ENCODE measurements at places on chromosomes 4 and X. TPM values are rescaled to one million over a fixed set of nuclear protein-coding genes. Genes with fewer than 3 reads are reported as not detected.
A peak's percentile ranks its signal among the peaks of the same experiment; 100 is the strongest.

GRCh38 chrX:73563738-73564068, 706 bp downstream of the CHIC1 start:
- peaks cover 11% of the 10 kb centered on the region for H3K4me1 ChIP-seq
- no peaks in the 10 kb centered on the region for H3K27me3 ChIP-seq
- H3K4me3 ChIP-seq: peak overlapping the region; percentile 96
- H3K36me3 ChIP-seq: no peaks in the 10 kb centered on the region
- peak overlapping the region; percentile 98 for H3K27ac ChIP-seq

DNA sequence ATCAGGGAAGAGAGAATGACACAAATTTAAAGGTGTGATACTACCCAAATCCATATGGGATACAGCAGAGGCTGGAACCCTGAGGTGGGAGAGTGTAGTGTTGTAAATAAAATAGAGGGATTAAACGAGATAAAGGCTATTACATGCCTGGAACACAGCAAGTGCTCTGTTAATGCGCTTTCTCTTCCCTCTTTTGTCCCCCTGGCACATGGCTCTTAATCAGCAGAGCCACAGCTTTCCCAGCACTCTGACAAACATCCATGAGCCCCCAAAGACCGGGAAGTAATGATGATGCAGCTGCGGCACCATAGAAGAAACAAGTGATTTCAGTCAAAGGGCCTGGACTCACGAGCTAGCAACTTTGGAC, 85.9 kb downstream of the RASL11B start:
- no peaks in the 10 kb centered on the region for H3K4me1 ChIP-seq
- no peaks in the 10 kb centered on the region for H3K36me3 ChIP-seq

- peaks cover 4% of the 10 kb centered on the region for H3K4me1 ChIP-seq
- H3K36me3 ChIP-seq: peaks cover 10% of the 10 kb centered on the region
- H3K4me3 ChIP-seq: no peak overlapping the region
- no peak overlapping the region for H3K27ac ChIP-seq
- no peaks in the 10 kb centered on the region for H3K27me3 ChIP-seq
- DNase-seq: no peak
Measured at GRCh38 chr4:10053635-10054453, 32.5 kb upstream of the SLC2A9 start.

The NLGN4X gene
- not detected for total RNA-seq

The MTTP gene
- not detected for total RNA-seq

The MID2 gene
- 11.7 TPM for total RNA-seq

The ASIC5 gene
- not detected for total RNA-seq

DNA sequence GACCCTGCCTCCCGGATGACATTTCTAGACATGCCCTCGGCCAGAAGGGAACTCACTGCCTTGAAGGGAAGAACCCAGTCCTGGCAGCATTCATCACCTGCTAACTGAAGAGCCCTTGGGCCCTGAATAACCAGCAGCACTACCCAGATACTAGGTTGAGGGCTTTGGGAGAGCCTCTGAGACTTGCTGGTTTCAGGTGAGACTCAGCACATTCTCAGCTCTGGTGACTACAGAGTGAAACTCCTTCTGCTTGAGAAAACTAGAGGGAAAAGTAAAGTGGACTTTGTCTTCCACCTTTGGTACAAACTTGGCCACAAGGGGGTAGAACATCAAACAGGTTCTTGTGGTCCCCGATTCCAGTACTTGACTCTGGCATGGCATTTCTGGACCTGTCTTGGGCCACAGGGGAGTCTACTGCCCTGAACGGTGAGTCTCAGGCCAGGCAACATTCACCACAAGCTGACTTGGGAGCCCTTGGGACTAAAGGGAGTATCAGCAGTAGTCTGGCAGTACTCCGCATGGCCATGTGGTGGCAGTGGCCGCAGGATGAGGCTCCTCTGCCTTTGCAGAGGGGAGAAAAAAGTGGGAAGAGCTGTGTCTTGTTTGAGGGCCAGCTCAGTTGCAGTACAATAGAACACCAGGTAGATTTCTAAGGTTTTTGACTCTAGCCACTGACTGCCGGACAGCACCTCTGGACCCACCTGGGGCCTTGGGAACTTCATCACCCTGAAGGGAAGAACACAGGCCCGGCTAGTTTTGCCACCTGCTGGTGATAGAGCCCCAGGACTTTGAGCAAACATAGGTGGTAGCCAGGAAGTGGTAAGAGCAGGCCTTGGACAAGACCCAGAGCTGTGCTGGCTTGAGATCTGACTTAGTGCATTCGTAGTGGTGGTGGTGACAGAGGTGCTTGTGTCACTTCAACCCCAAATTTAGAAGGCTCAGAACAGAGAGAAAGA, 414.8 kb downstream of the OPHN1 start:
- no peaks in the 10 kb centered on the region for H3K27me3 ChIP-seq
- H3K36me3 ChIP-seq: no peaks in the 10 kb centered on the region
- no peak for DNase-seq
- H3K4me1 ChIP-seq: no peaks in the 10 kb centered on the region
- no peak overlapping the region for H3K4me3 ChIP-seq
- H3K27ac ChIP-seq: no peak overlapping the region

The ZNF630 gene
- 2.1 TPM for total RNA-seq

GRCh38 chr4:69098470-69098869, 2.2 kb downstream of the UGT2B7 start:
- H3K36me3 ChIP-seq: no peaks in the 10 kb centered on the region
- no peaks in the 10 kb centered on the region for H3K4me1 ChIP-seq
- no peaks in the 10 kb centered on the region for H3K27me3 ChIP-seq
- H3K27ac ChIP-seq: no peak overlapping the region
- no peak for DNase-seq
- H3K4me3 ChIP-seq: no peak overlapping the region

DNA sequence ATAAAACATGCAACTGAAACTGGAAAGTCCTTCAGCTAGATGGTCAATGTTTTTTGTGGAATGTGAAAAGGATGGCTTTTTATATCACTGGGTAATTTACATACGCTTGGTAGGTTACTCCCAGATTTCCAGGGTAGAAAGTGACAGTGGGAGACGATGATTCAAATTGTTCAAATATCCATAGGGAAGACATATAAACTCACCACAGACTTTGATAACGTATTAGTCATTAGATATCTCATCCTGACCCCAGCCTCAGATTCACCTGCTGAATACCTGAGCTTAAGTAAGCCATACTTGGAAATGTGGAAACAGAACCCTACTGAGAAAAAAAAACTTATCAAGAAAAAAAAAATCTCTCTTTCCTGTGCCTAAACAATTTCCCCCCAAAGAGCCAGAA, 169.4 kb downstream of the ZNF674 start:
- H3K36me3 ChIP-seq: no peaks in the 10 kb centered on the region
- no peak overlapping the region for H3K4me3 ChIP-seq

DNA sequence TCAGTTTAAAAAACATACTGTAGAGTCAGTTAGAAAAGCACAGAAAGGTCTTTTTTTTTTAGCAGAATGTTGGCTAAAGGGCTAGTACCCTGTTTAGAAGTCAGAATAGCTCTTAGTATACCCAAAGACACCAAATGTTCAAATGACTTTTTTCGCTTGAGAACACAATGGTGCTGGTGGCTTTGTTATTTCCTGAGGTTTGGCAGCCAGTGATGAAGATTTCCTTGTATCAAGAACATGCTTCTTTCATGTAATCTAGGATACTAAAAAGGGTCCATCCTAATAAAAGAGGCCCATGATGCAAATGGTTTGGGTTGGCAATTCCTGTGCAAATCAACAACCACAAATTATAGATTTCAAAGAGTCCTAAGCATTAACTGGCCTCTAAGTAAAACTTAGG, 21.1 kb upstream of the CD40LG start:
- no peaks in the 10 kb centered on the region for H3K36me3 ChIP-seq
- peak overlapping the region; percentile 2 for H3K4me3 ChIP-seq
- DNase-seq: no peak
- H3K4me1 ChIP-seq: peaks cover 25% of the 10 kb centered on the region
- peak overlapping the region; percentile 57 for H3K27ac ChIP-seq
- no peaks in the 10 kb centered on the region for H3K27me3 ChIP-seq

- H3K36me3 ChIP-seq: no peaks in the 10 kb centered on the region
- H3K4me3 ChIP-seq: no peak overlapping the region
- no peaks in the 10 kb centered on the region for H3K27me3 ChIP-seq
- no peaks in the 10 kb centered on the region for H3K4me1 ChIP-seq
- H3K27ac ChIP-seq: no peak overlapping the region
- no peak for DNase-seq
Measured at GRCh38 chr4:58225460-58225859, 1115.3 kb upstream of the IGFBP7 start.

The PRICKLE3 gene
- total RNA-seq: 7.5 TPM

- no peak for DNase-seq
- no peaks in the 10 kb centered on the region for H3K36me3 ChIP-seq
- no peak overlapping the region for H3K4me3 ChIP-seq
- H3K27ac ChIP-seq: no peak overlapping the region
- H3K4me1 ChIP-seq: no peaks in the 10 kb centered on the region
- peaks cover 9% of the 10 kb centered on the region for H3K27me3 ChIP-seq
Measured at GRCh38 chr4:41050116-41050515, 164.2 kb downstream of the APBB2 start.

GRCh38 chrX:134734466-134734952, 76.2 kb upstream of the PLAC1 start:
- no peak overlapping the region for H3K27ac ChIP-seq
- no peaks in the 10 kb centered on the region for H3K36me3 ChIP-seq
- no peak for DNase-seq
- H3K27me3 ChIP-seq: no peaks in the 10 kb centered on the region
- H3K4me1 ChIP-seq: no peaks in the 10 kb centered on the region

DNA sequence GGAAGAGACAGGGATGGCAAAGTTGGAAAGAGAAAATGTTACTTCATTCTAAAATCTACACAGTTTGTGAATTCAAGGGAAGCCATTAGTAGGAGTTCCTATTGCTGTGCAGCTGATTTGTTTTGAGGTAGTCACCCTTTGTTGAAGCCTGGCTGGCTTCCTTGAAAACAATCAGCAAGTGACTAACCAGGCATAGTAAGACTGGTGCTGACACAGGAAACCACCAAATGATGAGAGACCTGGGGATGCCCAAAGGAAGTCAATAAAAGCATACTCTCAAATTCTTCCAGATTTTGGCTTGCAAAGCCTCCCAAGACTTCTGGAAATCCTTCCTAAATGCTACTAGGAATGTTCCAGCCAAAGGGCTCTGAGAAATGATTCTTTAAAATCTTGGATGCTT, 23.9 kb upstream of the PRDM8 start:
- peak overlapping the region; percentile 71 for H3K4me3 ChIP-seq
- H3K27ac ChIP-seq: peak overlapping the region; percentile 98
- peaks cover 41% of the 10 kb centered on the region for H3K4me1 ChIP-seq

GRCh38 chr4:89009115-89009514, 47.9 kb downstream of the FAM13A start:
- H3K36me3 ChIP-seq: no peaks in the 10 kb centered on the region
- no peak for DNase-seq
- H3K4me3 ChIP-seq: no peak overlapping the region
- H3K27me3 ChIP-seq: peaks cover 24% of the 10 kb centered on the region
- H3K4me1 ChIP-seq: no peaks in the 10 kb centered on the region

DNA sequence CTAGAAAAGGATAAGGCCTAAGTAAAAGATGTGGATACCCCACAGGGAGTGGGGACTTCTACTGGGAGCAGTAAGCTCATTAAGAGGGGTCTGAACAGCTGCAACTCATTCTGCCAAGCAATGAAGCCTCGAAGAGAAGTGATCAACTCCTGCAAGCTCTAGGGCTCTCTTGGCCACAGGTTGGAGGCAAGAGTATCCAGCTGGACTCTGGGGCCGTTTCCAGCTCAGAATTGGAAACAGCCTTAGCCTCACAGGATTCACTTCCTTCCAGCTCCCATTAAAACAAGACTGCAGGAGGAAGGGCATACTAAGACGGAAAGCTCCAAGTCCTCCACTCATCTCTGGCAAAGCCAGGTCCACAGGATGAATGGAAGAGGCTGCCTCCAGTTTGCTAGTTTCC, 126.3 kb downstream of the ATG4A start:
- no peaks in the 10 kb centered on the region for H3K27me3 ChIP-seq
- H3K4me1 ChIP-seq: no peaks in the 10 kb centered on the region
- H3K27ac ChIP-seq: no peak overlapping the region
- H3K36me3 ChIP-seq: no peaks in the 10 kb centered on the region
- no peak overlapping the region for H3K4me3 ChIP-seq
- DNase-seq: no peak

DNA sequence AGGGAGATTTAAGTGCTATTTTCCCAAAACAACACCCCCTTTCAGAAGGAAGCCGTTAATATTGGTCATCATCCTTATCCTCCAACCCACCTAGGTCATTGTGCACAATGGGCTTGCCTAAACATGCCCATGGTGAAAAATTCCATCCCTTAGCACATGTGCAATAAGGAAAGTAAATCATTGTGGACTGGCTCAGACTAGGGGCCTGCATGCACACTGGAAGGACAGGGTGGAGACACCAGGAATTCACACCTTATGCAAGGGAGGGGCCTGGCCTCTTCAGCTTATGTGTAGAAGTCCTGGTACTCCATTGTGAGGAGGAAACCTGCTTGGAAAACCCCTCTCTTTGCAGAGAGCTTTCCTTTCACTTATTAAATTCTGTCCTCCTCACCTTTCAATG, 311.4 kb upstream of the NDST4 start:
- no peak overlapping the region for H3K4me3 ChIP-seq
- H3K27me3 ChIP-seq: no peaks in the 10 kb centered on the region
- H3K27ac ChIP-seq: no peak overlapping the region
- DNase-seq: no peak
- H3K36me3 ChIP-seq: no peaks in the 10 kb centered on the region
- H3K4me1 ChIP-seq: no peaks in the 10 kb centered on the region

- no peaks in the 10 kb centered on the region for H3K4me1 ChIP-seq
- H3K27me3 ChIP-seq: no peaks in the 10 kb centered on the region
- no peaks in the 10 kb centered on the region for H3K36me3 ChIP-seq
- DNase-seq: no peak
- no peak overlapping the region for H3K27ac ChIP-seq
Measured at GRCh38 chr4:61442936-61443335, 242.8 kb downstream of the ADGRL3 start.

DNA sequence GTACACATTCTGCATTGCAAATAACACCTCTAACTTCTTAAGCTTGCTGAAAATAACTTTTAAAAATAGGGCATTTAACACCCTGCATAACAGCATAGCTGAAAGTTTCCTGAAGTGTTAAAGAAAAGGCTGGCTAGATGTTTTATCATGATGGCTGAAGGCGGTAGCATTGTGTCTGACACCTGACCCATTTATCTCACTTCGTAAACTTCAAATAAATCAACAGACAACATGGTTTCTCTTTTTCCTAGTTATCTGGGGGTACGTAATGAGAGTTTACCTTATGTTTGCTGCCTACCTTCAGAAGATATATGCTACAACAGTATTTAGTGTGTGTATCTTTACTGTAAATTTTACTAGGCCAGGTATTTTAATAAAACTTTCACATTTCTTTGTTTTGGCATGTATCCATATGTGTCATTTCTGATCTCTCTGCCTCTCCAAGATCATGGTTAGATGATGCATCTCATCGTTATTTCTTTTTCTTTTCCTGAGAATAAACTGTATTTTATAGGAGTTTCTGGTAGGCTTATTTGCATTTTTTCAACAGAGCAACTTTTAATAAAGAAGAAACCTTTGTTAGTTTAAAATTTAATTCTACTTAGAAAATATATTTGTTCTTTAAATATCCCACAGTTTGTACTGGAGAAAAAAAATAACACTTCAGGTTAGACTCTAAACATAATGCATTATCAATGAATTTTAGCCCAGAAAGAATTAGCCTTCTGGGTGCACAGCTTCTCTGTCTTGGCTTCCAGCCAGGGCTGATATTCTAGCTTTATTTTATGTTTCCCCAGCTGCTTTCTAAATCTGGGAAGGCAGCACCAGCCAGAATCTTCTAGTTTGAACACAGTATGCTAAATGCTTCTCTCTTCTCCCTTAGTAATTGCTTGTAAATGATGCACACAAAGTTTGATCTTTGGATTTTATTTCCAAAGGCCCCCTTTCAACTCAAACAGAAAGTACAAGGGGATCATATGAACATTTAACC, 2.9 kb downstream of the NDST4 start:
- H3K27me3 ChIP-seq: peaks cover 9% of the 10 kb centered on the region
- DNase-seq: no peak
- H3K4me3 ChIP-seq: no peak overlapping the region
- H3K4me1 ChIP-seq: no peaks in the 10 kb centered on the region

Data from T-helper 17 cell (primary cell).